NCI-H226 (cell line): ENCODE measurements at places on chromosomes 12 and 14.

- DNase-seq: no peak
Observed at GRCh38 chr14:51666826-51667225, 15.1 kb downstream of the FRMD6 start.

DNA sequence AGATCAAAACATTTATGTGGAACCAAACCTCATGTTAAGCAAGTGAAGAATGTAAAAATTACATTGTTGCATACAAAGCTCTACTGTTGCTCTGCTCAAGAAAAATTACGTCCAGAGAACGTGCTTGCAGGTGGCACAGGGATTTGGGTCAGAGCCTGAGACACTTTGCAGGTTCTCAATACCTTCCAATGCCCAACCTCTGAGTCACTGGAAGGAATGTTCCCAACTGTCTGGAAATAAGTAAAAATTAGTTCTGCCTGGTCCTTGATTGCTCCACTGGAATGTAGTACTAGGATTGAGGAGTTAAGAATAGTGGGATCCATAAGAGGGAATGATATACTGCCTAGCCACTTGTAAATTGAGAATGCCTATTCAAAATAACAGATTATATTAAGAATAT is 2.8 kb upstream of the IFNG start:
- no peak for DNase-seq

- DNase-seq: no peak
Observed at GRCh38 chr12:108425238-108425795, 86.2 kb upstream of the CMKLR1 start.

GRCh38 chr12:34186492-34186891 is 164.2 kb downstream of the ALG10 start:
- DNase-seq: no peak

- peak; percentile 30 for DNase-seq
Observed at GRCh38 chr14:89378119-89378518, 38.9 kb downstream of the FOXN3 start.

DNA sequence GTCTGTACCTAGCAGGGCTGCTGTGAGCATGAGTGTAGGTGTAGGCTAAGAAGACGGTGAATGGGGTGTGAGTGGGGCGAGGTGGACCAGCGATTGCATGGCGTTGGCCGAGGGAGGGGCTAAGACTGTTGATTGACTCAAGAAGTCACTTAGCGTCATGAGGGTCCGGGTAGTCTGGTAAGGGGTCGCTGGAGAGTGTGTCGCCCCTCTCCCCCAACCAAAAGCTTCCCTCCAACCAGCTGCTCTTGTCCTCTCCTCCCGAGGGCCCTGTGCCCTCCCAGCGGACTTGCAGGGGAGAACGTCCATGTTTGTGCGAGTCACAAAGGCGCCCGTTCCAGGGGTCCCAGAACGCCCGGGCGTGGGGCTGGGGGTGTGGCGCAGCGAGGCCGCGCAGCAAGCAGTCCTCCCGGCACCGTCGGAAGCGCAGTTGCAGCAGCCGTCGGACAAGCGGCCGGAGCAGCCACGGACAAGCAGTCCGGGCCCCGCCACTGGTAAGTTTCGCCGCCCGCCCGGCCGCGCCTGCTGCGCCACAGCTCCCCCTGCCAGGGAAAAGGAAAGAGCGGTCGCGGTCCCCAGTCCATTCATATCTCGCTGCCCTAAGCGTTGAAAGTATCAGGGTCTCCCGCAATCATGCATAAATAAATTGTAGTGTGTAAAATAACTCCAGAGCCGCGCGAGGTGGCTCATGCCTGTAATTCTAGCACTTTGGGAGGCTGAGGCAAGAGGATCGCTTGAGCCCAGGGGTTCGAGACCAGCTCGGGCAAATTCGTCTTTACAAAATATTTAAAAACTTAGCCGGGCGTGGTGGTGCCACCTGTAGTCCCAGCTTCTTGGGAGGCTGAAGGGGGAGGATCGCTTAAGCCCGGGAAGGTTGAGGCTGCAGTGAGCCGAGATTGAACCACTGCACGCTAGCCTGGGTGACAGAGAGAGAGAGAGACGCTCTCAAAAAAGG is at the start of gene CCDC63:
TSS of gene CCDC63 (plus strand) at position 373 of the 952 bp plus-strand sequence. CDS start 5,968 bp downstream, outside the sequence.
- no peak for DNase-seq

- no peak for DNase-seq
Observed at GRCh38 chr12:111766608-111767361, at the start of gene ALDH2. TSS of gene ALDH2 (plus strand) at chr12:111766933. CDS start at chr12:111766983, 50 bp downstream.

DNA sequence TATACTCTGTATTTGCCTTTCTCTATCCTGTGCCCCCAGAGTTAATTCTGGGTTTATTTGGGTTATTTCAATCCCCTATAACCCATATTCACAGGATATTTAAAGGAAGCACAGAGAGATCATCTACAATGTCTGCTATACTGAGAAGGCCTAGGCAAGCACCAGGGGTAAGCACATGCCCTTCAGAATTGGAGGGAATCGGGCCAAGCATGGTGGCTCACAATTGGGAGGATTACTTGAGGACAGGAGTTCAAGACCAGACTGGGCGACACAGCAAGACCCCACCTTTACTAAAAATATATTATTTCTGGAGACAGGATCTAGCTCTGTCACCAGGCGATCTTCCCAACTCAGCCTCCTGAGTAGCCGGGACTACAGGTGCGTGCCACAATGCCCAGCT is 11.3 kb downstream of the FOXN3 start:
- DNase-seq: no peak

GRCh38 chr14:54659365-54659764 is 92.4 kb downstream of the SAMD4A start:
- no peak for DNase-seq

- DNase-seq: no peak
Observed at GRCh38 chr12:123242116-123242904, 9.1 kb downstream of the MTRFR start.

DNA sequence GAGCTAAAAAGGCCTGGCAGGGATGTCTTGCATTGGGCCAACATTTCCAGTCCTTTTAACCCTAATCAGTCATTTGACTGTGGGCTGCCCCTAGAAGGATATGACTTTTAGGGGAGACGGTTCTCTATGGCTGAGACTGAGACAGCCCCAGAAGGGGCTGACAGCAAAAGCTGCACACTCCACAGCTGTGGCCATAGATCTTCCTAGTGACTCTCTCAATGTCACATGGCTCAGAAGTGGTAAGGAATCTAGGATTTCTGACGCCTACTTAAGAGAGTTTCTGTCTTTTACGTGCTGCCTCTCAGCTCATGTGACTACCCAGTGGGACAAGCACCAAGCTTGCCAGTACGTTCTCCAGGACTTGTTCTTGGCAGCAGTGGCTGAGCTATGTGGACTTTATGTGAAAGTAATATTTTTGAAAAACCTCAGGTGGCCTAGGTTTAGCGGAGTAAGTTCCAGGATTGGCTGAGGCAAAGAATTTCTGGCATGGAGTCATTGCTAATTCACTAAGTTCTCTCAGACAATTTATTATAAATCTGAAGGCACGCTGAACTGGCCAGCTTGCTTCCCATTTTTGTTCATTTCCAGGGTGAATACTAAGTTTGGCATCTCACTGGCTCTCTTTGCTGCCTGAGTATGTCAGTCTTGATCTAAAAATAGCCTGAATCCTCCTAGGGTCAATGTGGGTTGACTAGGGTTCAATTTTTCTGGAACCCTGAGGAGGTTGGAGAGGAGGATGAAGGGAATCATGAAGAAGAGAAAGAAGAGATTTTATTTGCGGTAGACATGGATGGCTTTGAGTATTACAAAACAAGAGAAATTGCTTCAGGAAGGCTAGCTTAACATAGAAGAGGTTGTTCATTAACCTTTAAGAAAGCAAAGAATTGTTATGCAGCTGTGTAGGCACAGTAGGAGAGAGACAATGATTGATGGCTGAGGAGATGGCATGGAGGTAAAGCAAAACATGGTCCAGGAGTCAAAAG is 271.8 kb downstream of the AEBP2 start:
- no peak for DNase-seq
